GM23248 (cell line): ENCODE measurements at places on chromosomes 6 and 20. TPM values are rescaled to one million over a fixed set of nuclear protein-coding genes. Genes with fewer than 3 reads are reported as not detected.

DNA sequence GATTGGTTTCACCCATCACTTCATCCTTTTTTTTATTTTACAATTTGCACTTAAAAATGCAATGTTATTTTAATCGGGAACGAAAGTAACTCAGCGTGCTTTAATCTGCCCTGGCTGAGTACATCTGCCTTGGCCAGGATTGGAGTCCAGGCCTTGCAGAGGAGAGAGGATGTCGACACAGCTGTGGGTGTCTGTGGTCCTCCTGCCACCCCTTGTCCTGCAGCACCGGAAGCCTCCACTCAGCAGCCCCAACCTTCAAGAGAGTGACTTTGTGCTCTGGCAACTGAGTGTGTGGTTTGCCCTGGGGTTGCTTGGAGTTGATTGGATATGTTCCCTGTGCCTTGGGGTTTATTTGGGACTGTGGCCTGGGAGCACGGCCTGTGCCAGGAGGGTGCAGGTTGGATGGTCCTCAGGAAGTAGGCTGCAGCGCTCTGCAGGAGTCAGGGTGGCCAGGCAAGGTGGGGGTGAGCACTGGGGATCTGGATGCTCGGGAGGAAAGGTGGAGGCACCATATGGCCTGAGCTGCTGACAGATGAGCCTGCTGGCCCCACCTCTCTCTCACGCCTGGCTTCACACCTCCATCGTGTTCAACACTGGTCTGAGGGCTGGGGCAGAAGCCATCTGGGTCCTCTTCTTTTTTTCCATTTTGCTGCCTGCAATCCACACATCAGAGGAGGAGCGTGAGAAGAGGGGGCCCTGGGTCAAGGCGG, 4.3 kb downstream of the MYT1 start:
- DNase-seq, result no peak

GRCh38 chr6:116648156-116648555, 20.4 kb downstream of the ZUP1 start:
- DNase-seq, result no peak

- no peak for DNase-seq
Measured at GRCh38 chr6:155165029-155165710, 98.6 kb upstream of the CLDN20 start.

The IMPG1 gene
- total RNA-seq, result not detected in 2 replicates
